Stimulated activated CD4-positive, alpha-beta T cell treated with anti-CD3 and anti-CD28 coated beads, Interleukin-4, amount 100 ng/mL, for 1 hour (primary cell): ENCODE measurements at places on chromosomes 1 and 21.
A peak's percentile ranks its signal among the peaks of the same experiment; 100 is the strongest.

DNA sequence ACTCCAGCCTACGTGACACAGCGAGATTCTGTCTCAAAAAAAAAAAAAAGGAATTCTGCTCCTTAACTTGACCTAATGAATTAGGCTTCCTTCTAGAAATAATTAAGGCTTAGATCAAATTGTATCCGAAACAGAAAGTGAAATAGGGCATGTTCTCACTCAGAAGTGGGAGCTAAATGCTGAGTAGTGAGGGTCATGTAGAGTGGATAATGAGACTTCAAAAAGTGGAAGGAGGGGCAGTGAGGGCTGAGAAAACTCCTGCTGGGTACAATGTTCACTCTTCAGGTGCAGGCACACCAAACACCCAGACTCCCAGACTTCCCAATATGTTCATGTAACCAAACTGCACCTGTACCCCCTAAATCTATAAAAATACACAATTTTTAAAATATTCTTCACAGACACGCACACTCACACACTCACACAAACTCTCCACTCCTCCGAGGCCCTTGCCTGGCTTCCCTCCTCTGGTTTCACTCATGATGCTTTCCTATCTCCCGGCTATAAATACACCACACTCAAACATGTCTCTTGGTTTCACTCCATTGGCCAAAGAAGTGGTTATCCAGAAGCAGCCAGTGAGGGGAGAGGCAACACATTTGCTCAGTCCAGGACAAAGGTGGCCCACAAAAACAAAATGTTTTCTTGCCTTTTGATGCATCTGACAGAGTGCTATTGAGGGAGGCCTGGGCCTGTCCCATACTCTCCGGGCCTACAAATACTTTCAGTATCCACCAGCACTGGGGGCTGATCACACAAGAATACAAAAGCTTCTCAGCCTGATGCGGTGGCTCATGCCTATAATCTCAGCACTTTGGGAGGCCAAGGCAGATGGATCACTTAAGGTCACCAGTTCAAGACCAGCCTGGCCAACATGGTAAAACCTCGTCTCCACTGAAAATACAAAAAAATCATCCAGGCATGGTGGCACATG, 249.2 kb downstream of the TOMM20 start:
- DNase-seq: no peak

GRCh38 chr1:213649373-213649772, 338.4 kb upstream of the PROX1 start:
- no peak for DNase-seq

GRCh38 chr1:156293098-156293434, 2.4 kb downstream of the GLMP start:
- DNase-seq: no peak

- peak; percentile 39 for DNase-seq
Observed at GRCh38 chr1:154325583-154326545, 539 bp downstream of the ATP8B2 start.

DNA sequence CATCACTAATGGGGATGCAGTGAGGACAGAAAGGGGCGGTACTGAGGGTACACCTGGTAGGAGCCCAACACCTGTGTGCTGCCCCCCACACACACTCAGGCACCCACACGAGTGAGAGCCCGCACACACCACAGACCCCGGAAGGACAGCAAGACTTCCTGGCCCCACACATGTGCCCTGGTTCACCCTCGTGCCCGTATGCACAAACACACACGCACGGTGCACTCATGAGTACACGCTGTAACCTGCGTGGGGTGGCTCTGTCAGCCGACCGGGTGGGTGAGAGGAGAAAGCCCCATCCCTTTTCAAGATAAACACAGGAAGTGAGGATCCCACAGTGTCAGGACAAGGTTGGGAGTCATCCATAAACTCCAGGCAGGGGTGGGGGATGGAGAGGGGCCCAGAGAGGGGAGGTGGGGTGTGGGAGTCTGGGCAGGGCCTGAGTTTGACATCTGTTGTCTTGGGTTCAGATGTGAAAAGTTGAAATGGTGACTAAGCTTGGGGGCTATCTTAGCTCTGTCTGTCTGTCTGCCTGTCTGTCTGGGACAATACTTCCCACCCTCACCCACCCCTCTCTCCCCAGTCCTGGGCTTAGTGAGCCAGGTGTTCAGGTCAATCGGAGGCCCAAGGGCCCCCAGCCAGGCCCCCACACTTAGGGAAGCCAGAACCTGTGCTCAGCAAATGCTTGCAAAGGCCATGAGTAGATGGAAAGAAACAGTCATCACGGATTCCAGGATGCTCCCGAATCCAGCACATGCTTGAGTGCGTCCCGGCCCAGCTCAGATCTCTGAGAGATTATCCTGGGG, 119.8 kb upstream of the ZBTB40 start:
- no peak for DNase-seq

DNA sequence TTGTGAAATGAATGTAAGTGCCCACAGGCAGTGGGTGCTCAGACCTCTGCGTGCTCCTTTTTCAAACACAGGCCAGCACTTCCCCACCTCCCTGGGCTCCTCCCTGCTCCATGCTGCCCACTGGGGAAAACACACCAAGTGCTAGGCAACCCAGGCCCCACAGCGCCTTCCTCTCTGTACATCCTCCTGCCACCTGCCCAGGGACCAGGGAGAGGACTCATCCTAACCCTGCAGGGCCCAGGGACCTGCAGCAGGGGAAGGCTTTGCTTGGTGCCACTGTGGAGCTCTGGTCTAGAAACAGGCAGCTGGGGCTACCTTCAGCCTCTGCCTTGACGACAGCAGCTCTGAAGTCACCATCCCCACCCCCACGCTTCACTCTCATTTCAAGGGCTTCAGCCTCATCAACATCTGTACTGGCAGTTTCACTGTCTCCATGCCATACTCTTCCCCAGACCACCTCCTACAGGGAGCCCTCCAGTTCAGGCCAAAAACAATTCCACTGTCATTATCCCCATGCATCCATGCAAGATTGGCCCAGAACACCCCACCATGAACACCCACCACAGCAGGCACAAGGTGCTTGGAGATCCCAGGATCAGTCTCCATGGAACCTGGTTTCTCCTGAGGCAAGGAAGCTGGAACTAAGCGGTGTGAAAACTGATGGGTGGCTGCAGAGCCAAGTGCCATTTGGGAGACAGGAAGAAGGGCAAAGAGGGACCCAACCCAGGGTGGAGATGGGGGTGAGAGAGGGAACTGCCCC, 1.1 kb downstream of the IGSF8 start:
- peak; percentile 39 for DNase-seq

DNA sequence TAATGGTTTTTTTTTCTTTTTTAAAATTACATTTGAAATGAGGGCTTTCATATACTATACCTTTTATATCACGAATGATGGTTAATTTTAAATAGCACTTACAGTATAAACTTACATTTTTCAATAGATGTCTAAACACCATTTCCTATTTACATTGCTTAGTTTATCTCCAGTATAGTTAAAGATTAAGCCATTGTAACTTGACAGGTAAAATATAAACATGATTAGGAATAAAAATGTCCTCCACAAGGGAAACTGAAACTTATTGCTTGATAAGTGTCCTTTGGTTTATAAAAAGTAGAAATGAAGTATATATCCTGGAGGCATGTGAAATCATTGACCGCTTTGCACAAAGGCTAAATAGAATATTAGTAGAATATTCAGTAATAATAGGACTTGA, 20.2 kb downstream of the CTH start:
- no peak for DNase-seq
